ENCODE measurements at places on chromosomes 11 and 22.

DNA sequence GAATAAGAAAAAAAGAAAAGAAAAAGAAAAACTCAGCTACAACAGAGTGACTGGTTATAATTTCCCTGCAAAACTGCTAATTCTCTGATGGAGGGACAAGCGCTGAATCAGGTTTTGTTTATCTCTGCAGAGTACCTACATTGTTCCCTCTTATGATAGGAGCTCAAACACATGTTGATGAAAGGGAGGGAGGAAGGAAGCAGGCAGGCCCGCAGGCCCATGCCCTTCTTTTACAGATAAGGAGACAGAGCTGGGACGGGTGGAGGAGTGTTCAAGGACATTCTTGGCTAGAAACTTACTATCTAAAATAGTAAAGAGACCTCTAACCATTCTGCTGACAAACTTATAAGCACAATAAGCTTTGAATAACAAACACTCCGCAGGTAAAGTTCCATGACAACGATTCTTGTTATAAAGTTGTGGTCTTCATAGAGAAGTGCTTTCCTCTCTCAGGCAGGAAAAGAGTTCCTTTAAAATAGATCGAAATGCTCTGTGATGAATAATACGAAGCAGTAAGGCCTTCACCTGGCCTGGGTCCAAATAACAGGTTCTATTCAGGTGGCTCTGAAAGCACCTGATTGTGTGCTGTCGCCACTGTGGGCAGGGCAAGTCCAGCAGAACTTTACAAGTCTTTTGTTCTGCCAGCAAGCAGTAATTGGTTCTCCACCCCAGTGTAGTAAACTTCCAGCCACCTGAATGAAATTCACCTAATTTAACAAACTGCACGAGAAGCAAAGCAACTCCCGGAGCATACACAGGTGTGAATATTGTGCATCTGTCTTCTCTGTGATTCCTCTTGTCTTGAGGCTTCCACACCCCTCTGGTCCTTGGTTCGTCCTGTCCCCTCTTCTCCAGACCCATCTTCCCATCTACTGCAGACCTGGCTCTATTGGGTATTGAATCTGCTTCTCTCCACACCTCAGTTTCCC lies 15.3 kb upstream of the MICAL2 start:
- DNase-seq: no peak

- DNase-seq: no peak
These were observed 15.1 kb downstream of the ADM start for GRCh38 chr11:10319702-10320558.

DNA sequence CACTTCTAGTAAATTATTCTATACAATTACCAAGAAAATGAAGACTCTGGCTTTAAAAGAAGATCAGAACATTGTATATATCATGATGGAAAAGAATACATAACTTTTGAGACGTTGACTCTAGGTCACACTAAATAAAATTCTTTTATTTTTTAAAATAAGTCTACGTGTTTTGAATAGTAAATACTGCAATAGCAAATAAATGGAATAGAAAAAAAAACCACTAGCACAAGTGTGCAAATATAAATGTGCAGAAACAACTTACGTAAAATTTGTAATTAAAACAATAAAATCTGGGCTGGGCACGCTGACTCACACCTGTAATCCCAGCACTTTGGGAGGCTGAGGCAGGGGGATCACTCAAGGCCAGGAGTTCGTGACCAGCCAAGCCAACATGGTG lies 17.9 kb downstream of the SIK3 start:
- DNase-seq: no peak

DNA sequence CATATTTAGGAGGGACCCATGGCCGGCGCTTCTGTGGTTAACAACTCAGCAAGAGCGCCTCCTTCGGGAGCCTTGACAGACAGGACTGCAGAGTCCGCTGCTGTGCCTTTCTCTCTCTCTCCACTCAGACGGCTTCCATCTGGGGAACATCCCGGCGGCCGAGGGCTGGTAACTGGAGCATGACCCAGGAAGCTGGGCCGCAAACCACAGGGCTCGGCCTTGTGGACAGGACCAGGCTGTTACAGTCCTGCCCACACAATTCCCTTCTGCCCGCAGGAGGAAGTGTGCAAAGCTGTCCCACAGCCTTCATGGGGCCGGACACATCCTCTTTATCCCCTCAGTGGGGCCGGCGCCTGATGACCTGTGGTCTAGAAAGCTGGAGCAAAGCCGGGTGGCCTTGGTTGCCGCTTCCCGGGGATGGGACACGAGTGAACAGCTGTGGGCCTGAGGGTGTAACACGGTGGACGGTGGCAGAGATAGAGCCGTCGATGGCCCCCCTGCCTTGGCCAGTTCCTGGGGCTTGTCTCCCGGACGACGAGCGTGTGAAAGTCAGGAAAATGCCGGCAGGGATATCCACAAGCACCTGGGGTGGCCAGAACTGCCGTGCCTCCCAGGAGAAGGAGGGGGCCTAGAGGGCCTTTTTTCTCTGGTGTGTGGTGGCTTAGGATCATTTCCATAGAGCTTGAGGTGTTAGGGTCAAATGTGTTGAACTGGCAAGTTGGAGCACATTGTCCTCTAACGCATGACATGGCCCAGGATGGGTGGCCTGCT lies 50.1 kb downstream of the FBLN1 start:
- no peak for DNase-seq

GRCh38 chr11:5808500-5809121 lies at the start of gene OR52N2:
Gene OR52N2, plus strand, starts transcription at chr11:5808924. Its CDS starts 11,412 bp downstream, at chr11:5820336.
- no peak for DNase-seq

- no peak for DNase-seq
These were observed 3.5 kb downstream of the GATD1 start for GRCh38 chr11:773830-774229.

DNA sequence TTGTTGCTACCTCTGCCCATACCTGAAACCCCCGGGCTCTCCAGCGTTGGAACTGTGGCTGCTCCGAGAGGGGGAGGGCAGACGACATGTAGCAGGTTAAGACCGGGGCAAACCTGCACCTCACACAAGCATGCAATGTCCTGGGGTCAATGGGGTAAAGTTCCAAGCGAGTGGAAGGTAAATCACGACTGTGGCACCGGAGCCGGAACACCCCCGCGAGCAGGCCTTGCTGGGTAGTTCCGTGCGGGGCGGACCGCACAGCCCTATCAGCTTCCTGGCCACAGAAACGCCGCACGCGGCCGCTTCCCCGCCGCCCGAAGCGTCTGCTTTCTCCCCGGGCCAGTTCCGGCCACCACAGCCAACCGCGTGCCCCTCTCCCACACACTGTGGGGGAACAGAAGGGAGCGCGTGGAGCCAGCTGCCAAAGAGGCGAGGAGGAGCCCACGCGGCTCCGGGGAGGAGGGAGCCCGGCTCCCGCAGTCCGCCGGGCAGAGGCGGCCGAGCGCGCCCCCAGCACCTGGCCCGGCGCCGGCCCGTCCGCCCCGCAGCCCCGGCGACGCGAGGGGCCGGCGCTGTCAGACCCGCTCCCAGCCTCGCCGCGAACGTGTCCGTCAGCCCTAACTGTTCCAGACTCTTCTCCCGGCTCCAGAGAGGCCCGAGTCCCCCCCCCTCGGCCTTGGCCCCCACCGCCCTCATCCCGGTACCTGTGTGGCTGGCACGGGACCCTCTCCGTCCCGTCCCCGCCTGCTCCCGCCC lies 1.6 kb downstream of the SPTBN2 start:
- DNase-seq: no peak

DNA sequence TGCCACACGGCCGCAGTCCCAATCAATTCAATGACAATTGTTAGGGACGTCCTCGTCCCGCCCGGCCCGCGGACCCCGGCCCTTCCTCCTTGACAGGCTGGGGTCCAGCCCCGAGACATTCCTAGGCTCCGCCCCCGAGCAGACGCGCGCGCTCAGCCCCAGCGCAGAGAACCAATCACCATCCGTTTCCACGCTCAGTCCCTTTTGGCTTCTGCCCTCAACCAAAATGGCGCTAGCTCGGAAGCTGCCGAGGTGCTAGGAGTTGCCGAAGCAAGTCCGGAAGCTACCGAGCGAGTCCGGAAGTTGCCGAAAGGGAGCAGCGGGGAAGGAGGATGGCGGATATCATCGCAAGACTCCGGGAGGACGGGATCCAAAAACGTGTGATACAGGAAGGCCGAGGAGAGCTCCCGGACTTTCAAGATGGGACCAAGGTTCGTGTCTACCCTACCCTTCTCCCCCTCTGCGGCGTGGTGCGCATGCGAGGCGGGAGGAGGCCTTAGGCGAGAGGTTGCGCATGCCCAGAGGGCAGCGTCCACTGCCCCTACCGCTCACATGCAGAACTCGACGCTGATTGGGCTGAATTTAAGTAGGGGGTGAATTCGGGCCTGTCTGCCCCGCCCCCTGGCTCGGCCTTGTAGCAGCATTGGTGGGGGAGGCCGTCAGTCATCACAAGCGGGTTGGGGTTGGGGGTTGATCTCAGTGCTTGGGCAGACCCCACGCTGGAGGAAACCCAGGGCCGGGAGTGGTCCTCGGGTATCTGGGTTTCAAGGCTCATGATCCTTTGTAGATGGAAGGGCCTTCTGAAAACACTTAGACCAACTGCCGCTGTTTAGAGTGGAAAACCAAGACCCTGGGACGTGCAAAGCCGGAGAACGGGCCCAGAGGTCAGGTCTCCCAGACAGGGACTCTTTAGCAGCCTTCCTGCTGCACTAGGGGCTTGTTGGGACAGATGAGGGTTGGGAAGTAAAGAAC lies at the start of gene AIP:
AIP (plus strand) TSS at position 200 of the 972 bp plus-strand sequence; CDS start at position 333, 133 bp downstream.
- DNase-seq: peak; percentile 88

GRCh38 chr11:400241-400689 lies 6.3 kb downstream of the PKP3 start:
- no peak for DNase-seq

- no peak for DNase-seq
These were observed 21.5 kb downstream of the CAT start for GRCh38 chr11:34460278-34460677.

DNA sequence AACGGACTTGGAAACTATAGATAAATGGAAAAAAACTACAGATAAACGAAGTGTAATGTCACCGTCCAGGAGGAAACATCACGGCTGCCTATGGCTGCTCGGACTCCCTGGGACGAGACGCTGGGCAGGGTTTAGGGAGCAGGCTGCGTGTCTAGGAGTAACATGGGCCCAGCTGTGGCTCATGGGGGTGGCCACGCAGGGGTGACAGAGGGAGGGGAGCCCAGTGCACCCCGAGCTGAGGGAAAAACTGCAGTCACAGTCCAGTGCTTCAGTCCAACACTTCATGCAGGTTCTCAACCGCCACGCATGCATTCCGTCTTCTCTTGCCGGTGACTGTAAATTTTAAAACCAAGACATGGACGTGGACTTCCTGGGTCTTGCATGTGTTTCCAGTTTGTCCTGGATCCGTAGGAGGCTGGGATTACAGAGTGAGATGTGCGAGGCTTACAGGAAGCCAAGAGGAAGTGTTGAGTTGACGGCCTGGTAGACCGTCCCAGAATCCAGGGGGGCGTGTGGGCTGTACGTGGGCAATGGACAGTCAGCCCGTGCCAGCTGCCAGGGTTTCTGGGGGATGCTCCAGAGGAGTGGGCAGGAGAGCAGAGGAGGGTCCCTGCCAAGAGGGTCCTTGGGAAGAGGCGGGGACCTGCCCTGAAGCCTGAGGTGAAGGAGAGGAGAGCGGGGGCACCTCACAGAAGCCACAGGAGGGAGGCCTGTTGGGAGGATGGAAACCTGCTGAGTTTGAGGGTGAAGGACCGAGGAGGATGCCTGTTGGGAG lies 691.4 kb downstream of the BRD1 start:
- no peak for DNase-seq

DNA sequence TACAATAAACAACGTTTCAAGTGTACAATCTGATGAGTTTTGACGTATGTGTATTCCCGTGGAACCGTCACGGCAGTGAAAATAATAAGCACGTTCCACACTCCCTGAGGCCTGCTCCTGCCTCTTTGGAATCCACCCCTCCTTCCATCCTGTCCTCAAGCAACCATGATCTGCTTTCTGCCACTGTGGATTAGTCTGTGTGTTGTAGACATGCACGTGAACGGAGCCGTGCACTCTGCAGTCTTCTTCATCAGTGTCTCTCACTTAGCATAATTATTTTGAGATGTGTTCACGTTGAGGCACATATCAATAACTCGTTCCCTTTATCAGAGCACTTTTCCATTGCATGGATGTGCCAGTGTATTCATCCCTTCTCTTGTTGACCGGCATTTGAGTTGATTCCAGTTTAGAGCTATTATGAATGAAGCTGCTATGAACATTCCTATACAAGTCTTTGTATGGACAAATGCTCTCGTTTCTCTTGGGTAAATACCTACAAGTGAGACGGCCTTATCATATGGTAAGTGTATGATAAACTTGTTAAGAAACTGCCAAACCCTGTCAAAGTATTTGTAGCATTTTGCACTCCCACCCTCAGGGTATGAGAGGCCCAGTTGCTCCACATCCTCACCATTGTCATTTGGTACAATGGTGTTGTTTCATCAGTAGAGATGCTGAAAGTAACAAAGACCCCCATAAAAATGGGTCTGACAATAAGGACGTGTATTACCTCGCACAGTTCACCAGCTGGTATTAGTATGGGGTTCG lies 102.8 kb upstream of the CRYBB3 start:
- DNase-seq: no peak

DNA sequence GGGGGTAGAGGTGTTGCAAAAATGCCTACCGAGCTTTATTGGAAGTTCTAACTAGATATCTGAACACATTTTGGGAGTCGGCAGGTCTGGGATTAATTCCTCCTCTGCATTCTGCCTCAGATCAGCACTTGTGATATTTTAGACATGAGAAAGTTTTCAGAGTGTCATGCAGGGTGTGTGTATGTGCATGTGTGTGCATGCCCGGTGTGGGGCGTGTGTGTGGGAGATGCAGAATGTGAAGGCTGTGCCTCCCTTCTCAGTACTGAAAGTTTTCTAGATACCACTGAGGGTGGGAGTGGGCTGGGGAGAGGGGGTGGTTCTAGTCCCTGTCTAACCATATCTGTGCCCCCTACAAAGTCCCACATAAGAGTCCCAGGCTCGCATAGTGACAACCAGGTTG lies 180.0 kb upstream of the NTM start:
- DNase-seq: no peak

DNA sequence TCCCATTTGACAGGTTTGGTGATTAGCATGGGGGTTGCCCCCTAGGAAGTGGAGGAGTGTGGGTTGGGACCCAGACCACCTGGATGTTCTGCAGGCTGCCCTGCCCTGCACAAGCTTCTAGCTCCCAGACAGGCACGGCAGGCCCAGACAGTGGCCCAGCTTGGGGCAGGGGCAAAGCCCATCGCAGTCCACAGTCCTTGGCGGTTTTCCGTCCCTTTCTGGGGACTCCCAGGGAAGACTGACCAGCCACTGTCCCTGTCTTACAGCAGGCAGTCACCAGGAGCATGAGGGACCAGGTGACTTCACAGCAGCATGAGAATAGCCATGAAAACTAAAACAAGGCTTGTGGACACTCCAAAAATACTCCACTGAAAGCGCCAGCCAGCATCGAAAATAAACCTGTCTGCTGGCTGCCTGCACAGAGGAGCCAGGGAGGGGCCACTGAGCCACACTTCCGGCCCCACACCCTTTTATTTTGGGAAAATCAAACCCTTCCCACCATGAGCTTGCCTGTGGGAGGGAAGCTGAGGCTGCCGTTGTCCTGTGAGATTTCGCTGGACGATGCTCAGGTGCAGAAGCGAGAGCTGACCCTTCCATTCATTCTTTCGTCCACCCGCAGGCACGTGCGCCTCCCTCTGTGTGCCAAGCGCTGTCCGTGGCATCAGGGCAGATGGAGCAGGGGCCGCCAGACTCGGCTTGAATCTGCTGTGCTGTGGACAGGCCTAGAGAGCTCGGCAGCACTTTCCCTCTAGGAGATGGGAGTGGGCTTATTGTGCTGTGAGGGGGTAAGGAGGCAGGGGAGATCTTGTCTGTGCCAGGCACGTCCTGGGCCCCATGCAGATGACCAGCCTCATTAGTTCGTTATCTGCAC lies 28.0 kb downstream of the FADD start:
- DNase-seq: no peak
